ENCODE measurements at places on chromosomes 2 and 18.
A peak's percentile ranks its signal among the peaks of the same experiment; 100 is the strongest.

GRCh38 chr2:35522450-35522849 is 833.1 kb upstream of the CRIM1 start:
- no peak for DNase-seq

GRCh38 chr2:5689750-5690149 is 2.4 kb upstream of the SOX11 start:
- DNase-seq: no peak

DNA sequence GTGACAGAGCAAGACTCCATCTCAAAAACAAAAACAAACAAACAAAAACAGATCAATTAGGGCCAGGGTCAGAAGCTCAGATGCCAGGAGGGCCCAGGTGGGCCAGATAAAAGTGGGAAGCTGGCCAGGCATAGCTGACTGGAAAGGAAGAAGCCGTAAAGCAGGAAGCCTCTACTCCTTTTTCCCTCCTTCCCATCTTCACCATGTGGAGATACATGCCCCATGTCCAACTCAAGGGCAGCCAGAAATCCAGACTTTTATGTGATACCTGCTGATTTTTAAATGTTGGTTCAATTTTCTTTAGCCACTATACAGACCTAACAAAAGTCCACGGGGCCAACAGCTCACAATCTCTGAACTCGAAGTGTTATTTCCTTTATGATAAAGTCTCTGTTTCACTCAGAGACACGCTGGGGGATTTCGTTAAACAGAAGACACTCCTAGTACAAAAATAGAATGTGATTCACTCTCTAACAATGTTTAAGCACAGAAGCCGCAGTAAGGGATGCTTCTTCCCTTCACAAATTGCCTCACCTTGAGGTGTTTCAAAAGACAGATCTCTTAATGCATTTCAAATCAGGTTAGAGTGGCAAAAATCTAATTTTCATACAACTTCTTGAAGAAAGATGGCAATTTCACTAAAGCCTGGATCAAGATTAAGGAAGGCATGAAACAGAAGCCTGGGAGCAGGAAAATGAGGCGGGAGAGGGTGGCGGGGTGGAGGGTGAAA is 14.0 kb downstream of the TMEM247 start:
- DNase-seq: peak; percentile 80

DNA sequence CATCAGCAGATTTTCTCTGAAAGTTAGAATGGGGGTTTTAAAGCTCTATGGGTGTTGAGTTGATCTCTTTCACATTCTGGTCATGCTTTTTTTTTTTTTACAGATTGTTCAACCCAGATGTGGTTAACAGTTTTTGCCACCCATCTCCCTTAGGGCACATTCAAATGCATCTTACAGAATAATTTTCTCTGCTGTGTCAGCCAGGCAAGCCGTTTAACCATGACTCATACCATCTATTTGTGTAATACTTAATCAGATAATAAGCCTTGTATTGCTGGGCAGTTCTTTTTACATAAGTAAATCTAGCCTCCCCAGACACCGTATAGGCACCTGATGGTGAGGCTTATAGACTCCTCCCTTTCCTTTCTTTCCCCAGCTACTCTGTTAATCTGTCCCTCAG is 62.0 kb downstream of the TGIF1 start:
- DNase-seq: peak; percentile 82

- peak; percentile 28 for DNase-seq
These were observed 84.5 kb upstream of the MAPRE2 start for GRCh38 chr18:34956663-34957062.

DNA sequence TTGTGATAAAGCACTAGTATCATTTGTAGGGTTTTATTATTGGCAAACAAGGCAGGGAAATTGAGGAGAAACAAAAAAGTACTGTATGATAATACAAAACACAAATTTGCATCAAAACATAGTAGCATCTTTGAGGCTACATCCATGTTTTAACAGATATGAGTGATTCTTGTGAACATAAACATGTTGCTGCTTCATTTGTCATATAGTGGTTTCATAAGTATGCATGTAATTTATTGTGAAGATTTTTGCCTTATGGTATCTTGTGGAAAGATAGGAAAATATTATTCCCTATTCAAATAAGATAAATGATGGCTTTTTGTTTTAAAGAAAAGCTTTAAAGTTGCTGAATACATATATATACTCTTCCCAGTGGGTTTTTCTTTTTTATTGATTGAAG is 60.3 kb downstream of the VRK2 start:
- no peak for DNase-seq

DNA sequence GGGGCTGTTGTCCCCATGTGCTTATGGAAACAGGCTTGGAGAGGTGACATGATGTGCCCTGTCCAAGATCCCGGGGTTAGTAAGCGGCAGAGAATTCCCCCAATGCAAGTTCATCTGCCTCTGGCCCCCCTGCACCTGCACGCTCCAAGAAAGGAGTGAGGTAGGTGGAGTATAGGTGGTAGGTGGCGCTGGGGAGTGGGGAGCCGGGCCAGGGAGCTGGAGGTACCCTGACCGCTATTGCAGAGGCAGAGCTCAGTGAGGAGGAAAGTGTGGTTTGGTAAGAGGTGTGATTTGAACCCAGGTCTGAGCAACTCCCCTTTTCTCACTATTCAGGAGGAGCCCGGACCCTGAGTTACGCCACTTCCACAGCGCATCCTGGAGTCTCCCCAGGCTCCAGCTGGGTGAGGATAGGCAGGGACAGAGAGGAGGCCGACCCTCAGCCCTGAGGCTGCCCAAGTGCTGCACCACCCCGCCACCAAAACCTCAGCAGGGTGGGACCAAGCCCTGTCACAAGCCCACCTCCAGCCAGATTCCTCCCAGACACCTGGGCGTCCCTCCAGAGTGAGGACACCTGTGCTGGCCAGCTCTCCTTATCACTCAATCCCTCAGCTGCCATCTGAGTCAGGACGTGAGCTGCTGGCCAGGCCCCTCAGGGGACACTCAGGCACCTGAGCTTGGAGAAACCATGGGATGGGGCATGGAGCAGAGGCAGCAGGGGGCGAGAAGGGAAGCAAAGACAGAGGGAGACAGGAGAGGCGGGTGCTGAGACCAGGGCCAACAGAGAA is 5.6 kb downstream of the HAAO start:
- no peak for DNase-seq

DNA sequence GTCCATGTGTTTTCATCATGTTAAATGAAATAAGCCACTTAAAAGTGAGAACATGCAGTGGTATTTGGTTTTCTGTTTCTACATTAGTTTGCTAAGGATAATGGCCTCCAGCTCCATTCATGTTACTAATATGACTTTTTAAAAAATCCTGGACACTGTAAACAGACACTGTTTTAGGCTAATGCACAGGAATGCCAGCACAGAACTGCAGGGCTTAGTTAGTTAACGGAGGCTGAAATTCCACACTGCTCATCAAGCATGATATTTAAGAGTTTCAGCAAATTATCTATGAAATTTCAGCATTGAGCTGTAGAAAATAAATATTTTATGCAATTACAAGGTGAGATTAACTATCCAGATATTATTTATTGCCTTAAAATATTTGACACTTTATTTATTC is 42.5 kb upstream of the PAX3 start:
- DNase-seq: no peak

GRCh38 chr2:197328461-197328860 is 17.9 kb upstream of the ANKRD44 start:
- DNase-seq: no peak

All from fibroblast of skin of right quadriceps (primary cell).